ENCODE measurements at places on chromosomes 11 and 22.

DNA sequence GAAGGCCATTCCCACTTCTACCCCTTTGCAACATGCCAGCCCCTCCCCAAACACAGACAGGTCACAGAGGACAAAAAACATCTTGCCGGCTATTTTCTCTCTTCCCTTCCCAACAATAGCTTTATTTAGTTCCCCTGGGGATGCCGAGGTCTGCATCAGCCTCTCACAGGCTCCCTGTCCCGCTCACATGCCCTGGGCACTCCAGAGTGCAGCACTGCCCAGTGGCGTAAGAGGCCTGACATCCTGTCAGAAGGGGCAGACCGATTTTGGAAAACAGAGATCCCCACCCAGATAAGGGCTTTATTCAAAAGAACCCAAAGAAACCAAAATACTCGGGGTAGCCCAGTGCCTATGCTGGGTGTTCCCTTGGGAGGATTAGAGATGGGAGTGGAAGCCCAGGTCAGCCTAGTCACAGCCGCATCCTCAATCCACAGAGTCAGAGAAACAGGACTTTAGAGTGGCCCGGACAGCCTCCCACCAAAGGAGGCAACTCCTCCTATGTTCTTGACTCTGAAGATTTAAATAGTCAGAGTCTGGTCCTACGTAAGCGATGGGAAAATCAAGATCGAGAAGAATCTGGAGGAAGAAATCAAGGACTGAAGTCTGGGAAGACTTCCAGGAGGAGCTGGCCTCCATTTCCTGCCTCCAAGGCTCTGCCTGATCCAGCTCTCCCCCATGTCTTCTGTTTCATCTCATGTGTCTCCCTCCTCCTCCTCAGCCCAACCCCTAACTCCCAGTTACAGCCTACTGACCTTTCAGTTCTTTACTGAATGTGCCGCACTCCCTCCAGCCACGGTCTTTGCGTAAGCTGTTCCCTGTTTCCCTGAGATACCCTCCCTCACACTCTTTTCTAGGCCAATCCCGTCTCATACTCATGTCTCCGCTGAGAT, 129.3 kb downstream of the FBXO7 start:
- peak overlapping the region; percentile 38 for H3K27ac ChIP-seq
- H3K4me3 ChIP-seq = no peak overlapping the region
- no peaks in the 10 kb centered on the region for H3K27me3 ChIP-seq
- no peak for DNase-seq
- H3K4me1 ChIP-seq = no peaks in the 10 kb centered on the region

GRCh38 chr11:72229925-72230763, 5.6 kb downstream of the INPPL1 start:
- H3K4me3 ChIP-seq = no peak overlapping the region
- DNase-seq = peak; percentile 43
- peaks cover 17% of the 10 kb centered on the region for H3K4me1 ChIP-seq
- no peaks in the 10 kb centered on the region for H3K27me3 ChIP-seq

DNA sequence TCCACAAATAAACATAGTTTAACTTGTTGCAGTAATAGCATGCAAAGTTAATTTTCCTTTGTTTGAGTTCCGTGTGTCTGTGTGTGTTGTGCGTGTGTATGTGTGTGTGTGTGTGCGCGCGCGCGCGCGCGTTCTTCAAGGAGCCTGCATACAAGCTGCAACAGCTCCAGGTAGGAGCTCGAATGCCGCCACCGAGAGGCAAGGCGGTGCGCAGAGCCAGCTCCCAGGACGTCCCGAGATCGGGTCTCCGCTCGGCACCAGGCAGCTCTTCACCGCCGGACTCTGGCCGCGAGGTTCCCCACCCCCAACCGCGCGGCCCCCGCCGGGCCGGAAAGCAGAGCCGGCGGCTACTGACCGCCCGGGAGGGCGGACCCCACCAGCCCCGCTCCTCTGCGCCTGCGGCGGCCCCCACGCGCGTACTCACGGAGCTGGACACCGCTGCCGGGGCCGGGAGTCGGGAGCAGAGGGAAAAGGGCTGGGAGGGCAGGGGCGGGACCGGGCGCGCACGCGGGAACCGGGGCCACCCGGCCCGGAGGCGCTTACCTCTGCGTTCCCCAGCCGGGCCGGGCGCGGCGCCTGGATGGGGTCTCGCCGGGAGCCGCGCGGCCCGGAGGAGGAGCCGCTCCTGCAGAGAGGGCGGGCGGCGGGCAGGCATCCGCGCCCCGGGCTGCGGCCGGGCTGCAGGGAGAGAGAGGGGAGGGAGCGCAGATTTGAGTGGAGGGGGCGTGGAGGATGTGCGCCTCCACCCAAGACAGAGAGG, 40.4 kb upstream of the AKIP1 start:
- H3K4me3 ChIP-seq = peak overlapping the region; percentile 72
- DNase-seq = peak; percentile 59
- peak overlapping the region; percentile 87 for H3K27ac ChIP-seq
- H3K4me1 ChIP-seq = no peaks in the 10 kb centered on the region
- H3K36me3 ChIP-seq = no peaks in the 10 kb centered on the region
- H3K27me3 ChIP-seq = no peaks in the 10 kb centered on the region

GRCh38 chr11:69156673-69157155, 979 bp downstream of the SMIM38 start:
- H3K4me1 ChIP-seq = peaks cover 8% of the 10 kb centered on the region
- peak overlapping the region; percentile 16 for H3K27ac ChIP-seq
- no peak for DNase-seq

DNA sequence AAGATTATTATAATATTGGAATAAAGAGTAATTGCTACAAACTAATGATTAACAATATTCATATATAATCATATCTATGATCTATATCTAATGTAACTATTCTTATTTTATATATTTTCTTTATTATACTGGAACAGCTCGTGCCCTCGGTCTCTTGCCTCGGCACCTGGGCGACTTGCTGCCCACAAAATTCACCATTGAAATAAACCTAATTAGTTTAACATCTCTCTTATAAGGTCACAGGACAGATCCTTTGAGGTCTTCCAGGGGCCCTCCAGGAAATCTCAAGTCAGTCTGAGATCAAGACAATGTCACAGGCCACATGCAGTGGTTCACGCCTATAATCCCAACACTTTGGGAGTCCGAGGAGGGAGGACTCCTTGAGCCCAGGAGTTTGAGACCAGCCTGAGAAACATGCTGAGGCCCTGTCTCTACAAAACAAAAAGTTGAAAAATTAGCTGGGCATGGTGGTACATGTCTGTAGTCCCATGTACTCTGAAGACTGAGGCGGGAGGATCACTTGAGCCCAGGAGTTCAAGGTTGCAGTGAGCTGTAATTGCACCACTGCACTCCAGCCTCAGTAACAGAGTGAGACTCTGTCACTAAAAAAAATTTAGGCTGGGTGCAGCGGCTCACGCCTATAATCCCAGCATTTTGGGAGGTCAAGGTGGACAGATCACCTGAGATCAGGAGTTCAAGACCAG, 6.6 kb upstream of the TXNRD2 start:
- H3K36me3 ChIP-seq = no peaks in the 10 kb centered on the region
- no peak overlapping the region for H3K4me3 ChIP-seq
- H3K27ac ChIP-seq = no peak overlapping the region
- H3K4me1 ChIP-seq = peaks cover 1% of the 10 kb centered on the region
- no peak for DNase-seq
- H3K27me3 ChIP-seq = no peaks in the 10 kb centered on the region

DNA sequence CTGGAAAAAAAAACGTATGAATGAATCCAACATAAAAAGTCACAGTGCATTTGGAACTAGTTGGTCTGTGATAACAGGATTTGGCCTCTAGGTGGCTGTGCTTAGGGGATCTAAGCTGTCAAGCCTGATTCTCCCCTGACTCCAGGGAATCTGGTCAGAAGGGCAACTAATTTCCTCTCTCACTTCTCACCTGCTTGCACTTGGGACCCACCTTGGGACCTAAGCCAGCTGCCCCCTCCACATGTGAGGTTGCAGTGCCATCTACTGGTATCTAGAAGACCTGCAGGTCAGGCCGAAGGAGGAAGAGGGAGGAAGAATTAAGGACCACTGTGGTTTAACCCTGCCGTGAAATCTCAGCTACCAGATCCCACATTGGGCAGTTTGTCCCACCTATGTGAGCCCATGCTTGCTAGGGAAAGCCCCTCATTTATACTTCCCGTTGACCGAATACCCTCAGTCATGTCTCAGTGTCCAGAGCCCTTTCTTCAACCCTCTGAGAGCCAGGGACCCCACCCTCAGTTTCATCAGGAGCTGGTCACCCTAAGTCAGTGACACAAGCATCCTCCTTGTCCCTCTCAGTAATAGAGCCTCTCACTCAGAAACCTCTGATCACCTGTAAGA, 33.2 kb upstream of the CAVIN3 start:
- no peaks in the 10 kb centered on the region for H3K4me1 ChIP-seq
- H3K27me3 ChIP-seq = no peaks in the 10 kb centered on the region
- no peaks in the 10 kb centered on the region for H3K36me3 ChIP-seq
- H3K27ac ChIP-seq = no peak overlapping the region
- no peak for DNase-seq

- no peaks in the 10 kb centered on the region for H3K27me3 ChIP-seq
- no peak overlapping the region for H3K4me3 ChIP-seq
- no peaks in the 10 kb centered on the region for H3K36me3 ChIP-seq
- no peak overlapping the region for H3K27ac ChIP-seq
- no peak for DNase-seq
- H3K4me1 ChIP-seq = no peaks in the 10 kb centered on the region
Measured at GRCh38 chr22:37285937-37286336, 3.6 kb downstream of the CYTH4 start.

- H3K36me3 ChIP-seq = no peaks in the 10 kb centered on the region
- no peak for DNase-seq
- no peaks in the 10 kb centered on the region for H3K27me3 ChIP-seq
- no peak overlapping the region for H3K4me3 ChIP-seq
- H3K4me1 ChIP-seq = no peaks in the 10 kb centered on the region
- H3K27ac ChIP-seq = no peak overlapping the region
Measured at GRCh38 chr11:30830681-30831080, 244.5 kb upstream of the MPPED2 start.

- no peaks in the 10 kb centered on the region for H3K36me3 ChIP-seq
- H3K4me1 ChIP-seq = peaks cover 5% of the 10 kb centered on the region
- DNase-seq = no peak
- no peak overlapping the region for H3K27ac ChIP-seq
- H3K4me3 ChIP-seq = peak overlapping the region; percentile 44
Measured at GRCh38 chr22:43262990-43263644, 76.2 kb upstream of the TTLL12 start.

DNA sequence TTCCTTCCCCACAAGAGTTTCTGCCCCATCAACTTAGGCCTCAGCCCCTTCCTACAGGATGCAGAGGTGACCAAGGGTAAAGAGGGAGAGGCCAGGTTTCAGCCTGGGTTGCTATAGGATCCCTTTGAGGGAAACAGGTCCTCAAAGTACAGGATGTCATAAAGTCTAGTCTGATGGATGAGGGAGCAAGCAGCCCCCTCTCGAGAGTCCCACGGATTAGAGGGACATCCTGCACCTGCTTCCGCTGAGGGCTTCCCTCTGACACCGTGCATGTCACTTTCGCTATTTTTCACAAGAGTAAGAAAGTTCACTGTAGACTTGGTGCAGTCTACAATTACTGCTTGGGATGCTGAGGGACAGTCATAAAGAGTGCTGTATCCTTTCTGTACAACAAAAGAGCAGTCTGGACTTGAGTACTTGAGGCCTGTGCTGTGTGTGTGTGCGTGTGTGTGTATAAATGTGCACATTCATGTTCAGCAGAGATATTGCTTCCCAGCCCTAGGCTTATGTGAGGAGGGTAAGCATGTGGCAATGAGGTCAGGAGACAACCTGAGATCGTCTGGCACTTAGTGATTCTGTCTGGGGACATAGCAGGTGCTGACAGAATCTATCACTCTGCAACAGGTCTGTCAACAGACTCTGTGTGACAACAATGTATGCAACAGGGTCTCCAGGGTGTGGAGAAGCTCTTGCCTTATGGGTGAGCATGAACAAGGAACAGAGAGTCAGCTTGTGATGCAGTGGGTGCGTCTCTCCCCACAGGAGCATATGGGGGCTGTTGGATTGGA, 18.0 kb upstream of the CHST1 start:
- H3K4me1 ChIP-seq = no peaks in the 10 kb centered on the region
- no peak overlapping the region for H3K4me3 ChIP-seq

DNA sequence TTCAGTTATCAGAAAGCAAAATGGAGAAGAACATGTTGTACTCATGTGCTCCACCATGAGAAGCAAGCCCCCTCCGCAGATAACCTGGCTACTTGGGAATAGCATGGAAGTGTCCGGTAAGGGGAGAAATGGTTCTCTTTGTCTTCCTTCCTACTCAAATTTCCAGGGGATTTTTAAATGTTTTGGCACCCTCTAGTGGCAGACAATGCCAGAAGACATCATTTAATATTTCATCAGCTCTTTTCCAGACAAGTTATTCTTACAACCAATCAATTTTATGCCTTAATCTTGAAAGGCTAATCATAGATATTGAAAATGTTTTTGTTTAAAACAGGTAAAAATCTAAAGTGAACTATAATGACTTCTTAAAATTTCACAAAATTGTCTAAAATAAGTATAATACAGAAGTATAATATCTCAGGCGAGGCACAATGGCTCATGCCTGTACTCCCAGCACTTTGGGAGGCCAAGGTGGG, 15.7 kb downstream of the CRTAM start:
- H3K27me3 ChIP-seq = no peaks in the 10 kb centered on the region
- H3K4me3 ChIP-seq = no peak overlapping the region
- no peaks in the 10 kb centered on the region for H3K36me3 ChIP-seq

DNA sequence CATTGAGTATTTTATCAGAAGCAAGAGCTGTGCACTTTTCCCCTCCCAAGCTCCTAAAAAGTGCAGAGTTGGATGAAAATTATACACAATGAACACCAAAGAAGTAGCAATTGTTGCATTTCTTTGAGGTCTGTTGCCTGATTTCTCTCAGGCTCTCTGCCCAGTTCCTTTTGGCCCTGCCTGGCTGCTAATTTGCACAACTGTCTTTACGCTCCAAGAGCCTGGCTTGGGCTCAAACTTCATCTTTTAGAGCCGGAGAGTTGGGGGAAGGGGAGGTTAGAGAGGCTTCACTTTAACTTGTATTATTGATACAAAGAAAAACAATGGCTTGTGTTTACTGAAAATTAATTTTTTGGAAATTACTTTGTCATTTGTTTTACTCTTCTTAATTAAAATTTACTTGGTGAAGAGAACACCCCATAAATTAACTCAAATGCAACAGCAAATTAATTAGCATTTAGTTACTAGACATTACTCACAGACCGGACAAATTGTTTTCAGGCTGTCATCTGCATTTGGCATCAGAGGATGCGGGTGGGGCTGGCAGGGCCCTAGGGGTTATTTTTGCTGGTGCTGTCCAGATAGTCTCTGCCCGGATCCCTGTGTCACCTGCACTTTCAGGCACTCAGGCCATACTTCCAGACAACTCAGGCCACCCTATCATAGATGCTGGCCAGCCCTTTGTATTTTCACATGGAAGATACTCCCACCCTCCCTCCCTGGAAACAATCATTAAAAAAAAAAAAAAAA, 407.3 kb downstream of the NXPE2 start:
- H3K4me1 ChIP-seq = no peaks in the 10 kb centered on the region
- H3K4me3 ChIP-seq = no peak overlapping the region
- DNase-seq = no peak
- no peaks in the 10 kb centered on the region for H3K27me3 ChIP-seq
- no peak overlapping the region for H3K27ac ChIP-seq

DNA sequence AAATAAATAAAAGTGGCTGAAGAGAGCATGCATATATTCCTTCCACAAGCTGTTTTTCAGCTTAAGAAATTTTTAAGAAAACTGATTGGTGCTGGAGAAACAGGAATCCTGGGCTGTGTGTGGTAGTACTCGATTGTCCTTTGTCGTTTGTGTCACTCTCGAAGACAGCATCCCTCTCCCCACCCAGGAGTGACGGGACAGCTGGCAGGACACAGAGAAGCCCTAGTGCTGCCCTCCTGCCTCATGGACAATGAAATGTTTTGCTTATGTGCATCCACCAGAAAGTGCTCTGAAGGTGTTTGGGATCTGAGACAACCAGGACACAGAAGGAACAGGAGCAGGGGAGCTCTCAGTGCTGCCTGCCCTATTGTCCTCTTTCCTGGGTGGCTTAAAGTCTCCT, 12.8 kb downstream of the PLAAT4 start:
- no peaks in the 10 kb centered on the region for H3K36me3 ChIP-seq
- H3K27me3 ChIP-seq = no peaks in the 10 kb centered on the region
- no peak overlapping the region for H3K4me3 ChIP-seq
- no peak for DNase-seq

Measured in breast epithelium (tissue), 4 donors.